ENCODE measurements at places on chromosomes 11 and 22. TPM values are rescaled to one million over a fixed set of nuclear protein-coding genes. Genes with fewer than 3 reads are reported as not detected.

The CD81 gene
- total RNA-seq: 111 TPM

The PIH1D2 gene
- not detected for total RNA-seq

The SMC1B gene
- total RNA-seq: not detected

The OR10A6 gene
- total RNA-seq: not detected

The P2RX6 gene
- total RNA-seq: 1.7 TPM

The ACRV1 gene
- not detected for total RNA-seq

The PANX1 gene
- total RNA-seq: 9.1 TPM

The LMNTD2 gene
- total RNA-seq: 11.8 TPM

The ARVCF gene
- total RNA-seq: 21.2 TPM

The CEP126 gene
- 2.9 TPM for total RNA-seq

The OTOG gene
- total RNA-seq: not detected

The DRG1 gene
- 31.3 TPM for total RNA-seq

The H19 gene
- 8.6 TPM for total RNA-seq

All from Peyer's patch (tissue), 4 donors.